NCI-H2081 treated with DMSO at 0.1 percent for 48 hours (cell line): ENCODE measurements at places on chromosomes 16 and 17.

- no peak for DNase-seq
Observed at GRCh38 chr16:87350681-87351319, 32.8 kb downstream of the FBXO31 start.

DNA sequence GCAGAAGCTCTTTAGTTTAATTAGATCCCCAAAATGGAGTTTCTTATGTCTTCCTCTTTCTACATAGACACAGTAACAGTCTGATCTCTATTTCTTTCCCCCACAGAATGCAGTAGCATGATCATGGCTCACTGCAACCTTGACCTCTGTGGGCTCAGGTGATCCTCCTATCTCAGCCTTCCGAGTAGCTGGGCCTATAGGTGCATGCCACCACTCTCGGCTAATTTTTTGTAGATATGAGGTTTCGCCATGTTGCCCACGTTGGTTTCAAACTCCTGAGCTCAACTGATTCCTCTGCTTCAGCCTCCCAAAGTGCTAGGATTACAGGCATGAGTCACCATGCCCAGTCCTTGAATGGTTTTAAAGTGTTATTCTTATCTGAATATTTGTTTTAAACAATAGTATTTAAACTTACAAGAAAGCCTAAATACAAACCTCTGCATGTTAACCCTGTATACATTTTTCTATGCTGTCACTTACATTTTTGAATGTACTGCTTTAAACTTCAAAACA, 120.6 kb downstream of the GOSR1 start:
- DNase-seq: no peak

- no peak for DNase-seq
Observed at GRCh38 chr17:38428112-38428642, at the start of gene ARHGAP23. Gene ARHGAP23 (plus strand): TSS chr17:38428464. CDS start chr17:38428486, 22 bp downstream.

DNA sequence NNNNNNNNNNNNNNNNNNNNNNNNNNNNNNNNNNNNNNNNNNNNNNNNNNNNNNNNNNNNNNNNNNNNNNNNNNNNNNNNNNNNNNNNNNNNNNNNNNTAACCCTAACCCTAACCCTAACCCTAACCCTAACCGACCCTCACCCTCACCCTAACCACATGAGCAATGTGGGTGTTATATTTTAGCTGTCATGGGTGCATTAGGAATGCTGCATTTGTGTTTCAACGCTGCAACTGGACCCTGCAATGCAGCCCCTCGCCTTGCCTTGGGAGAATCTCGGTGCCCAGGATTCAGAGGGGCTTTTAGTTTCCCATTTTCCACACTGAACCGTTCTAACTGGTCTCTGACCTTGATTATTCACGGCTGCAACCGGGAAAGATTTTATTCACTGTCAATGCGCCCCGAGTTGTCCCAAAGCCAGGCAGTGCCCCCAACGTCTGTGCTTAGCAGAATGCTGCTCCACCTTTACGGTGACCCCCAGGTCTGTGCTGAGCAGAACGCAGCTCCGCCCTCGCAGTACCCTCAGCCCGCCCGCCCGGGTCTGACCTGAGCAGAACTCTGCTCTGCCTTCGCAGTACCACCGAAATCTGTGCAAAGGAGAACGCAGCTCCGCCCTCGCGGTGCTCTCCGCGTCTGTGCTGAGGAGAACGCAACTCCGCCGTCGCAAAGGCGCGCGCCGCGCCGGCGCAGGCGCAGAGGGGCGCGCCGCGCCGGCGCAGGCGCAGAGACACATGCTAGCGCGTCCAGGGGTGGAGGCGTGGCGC, 43.3 kb downstream of the POLR3K start:
- no peak for DNase-seq

DNA sequence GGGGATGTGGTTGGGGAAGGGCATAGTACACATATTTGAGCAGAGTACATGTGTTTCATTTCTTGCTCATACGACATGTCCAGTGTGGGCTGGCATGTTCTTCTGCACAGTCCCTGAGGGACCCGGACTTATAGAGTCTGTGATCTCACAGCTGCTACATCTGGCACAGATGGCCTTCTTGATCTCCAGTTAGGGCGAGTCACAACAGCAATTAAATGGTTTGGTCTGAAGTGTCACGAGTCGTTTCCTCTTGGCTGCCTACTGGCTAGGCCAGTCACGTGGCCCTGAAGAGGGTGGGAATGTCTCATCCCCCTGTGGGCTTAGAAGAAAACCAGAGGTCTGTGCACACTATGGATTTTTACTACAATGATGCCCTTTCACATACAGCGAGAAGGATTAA, 443.6 kb downstream of the WWOX start:
- DNase-seq: no peak

DNA sequence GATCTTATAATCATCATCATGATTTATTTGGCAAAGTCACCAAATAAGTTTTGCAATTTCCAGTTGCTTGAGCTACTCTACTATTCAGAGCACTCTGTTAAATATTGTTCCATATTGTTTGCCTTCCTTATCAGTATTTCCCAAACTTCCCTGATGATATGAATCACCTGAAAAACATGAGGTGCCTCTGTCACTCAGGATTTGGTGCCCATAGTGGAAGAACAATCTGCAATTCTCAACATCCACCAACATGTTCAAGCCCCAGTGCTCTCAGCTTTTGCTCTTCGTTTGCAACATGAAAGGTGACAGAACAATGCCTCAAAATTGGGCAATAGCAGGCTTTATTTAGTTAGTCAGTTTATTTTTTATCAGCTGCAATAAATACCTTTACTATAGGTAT, 28.6 kb upstream of the WSB1 start:
- DNase-seq: no peak

DNA sequence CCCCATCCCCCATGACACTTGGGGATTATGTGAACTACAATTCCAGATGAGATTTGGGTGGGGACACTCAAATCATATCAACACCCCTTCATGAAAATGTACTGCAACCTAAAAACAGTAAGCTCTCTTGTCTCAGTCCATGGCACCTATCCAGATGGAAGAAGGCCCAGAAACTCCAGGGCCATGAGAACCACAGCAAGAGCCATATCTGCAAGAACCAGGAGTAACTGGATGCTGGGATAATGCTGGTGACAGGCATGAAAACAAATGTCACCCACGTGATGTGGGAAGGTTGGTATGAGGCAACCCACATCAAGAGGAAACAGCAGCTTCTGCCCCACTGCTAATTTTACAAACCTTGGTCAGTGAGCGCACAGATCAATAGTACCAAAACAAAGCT, 400.1 kb upstream of the ERCC4 start:
- no peak for DNase-seq

- no peak for DNase-seq
Observed at GRCh38 chr16:450385-450784, 24.9 kb downstream of the RAB11FIP3 start.

DNA sequence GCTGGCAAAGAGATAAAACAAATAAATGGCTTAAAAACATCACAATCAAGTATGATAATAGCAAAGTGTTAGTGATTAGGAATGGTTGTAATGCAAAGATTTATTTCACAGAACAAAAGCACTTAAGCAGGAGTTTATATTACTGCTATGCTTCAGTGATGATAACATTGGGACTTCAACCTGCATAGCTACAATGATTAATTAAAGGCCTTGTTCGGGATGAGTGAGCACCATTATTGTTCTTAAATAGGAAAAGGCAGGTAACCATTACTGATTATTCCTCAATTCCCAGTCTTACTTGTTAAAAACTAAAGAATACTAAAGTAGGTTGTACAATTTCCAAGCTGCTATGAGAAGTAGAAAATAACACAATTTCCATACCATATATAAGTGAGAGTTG, 1247.5 kb upstream of the CDH8 start:
- DNase-seq: no peak

DNA sequence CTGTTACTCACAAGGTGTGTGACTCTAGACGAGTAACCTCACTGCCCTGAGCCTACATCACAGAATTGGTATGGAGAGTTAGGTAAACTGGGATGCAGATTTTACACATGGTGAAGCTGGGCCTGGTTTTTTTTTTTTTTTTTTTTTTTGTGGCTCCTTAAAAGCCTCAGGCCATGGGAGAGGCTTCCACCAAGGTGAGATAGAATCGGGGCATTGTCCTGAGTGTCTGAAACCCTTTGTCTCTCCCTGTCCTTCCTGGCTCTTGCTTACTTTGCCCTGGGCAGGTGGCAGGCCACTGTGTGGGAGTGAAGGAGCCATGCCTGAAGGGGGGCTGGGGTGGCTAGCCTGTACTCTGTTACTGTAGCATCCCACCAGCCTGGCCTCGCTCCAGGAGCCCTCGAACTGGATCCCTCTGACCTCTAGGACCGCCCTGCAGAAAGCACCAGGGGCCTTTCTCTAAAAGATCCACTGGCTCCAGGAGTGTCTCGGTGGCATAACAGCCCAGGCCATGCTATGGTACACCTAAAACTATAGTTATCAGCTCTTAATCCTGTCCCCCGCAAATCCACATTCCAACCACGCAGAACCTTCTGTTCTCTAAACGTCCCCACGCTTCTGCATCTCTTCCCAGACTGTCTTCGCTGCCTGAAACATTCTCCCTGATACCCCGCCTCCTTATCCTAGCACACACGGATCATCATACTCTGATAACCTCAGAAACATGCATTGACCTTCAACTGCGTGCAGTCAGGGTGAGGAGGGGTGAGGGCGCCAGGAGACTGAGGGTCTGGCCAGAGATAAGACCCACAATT, 1.7 kb upstream of the SLC13A2 start:
- DNase-seq: no peak

DNA sequence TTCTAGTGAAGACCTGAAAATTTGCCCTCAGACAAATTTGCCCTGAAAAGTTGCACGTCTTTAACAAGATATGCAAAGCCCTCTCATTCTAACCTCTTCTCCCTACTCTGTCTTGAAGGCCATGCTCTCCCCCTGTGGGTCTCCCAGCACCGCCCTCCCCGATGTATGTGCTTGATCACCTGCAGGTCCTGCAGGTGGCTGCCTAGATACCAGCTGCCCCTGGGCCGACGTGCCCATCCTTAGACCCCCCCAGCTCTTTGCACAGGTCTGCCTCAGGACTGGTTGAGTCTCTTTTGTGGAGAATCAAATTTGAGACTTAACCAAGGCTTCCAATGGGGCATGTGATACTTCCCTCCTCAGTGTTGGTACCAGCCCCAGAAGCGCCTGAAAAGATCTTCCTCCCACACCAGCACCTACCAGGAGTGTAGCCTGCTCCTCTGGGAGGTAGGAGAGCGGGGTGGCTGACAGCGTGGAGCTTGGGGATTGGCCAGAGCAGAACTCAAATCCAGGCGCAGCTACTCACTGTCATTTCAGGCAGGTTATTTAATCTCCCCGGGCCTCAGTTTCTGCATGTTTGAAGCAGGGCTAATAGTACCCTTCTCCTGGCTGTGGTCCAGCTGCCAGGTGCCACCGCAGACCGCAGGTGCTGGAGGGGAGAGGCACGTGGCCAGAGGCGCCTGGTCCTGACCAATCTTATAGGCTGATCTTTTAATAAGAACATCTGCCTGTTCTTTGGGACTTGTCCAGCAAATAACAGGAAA, 4.5 kb upstream of the MRPL38 start:
- DNase-seq: peak; percentile 97

GRCh38 chr16:54136276-54136625, 150.3 kb downstream of the IRX3 start:
- DNase-seq: no peak

- no peak for DNase-seq
Observed at GRCh38 chr17:43940630-43941029, 1.6 kb downstream of the PPY start.

GRCh38 chr17:66655861-66656260, 179.1 kb upstream of the CACNG5 start:
- DNase-seq: no peak

DNA sequence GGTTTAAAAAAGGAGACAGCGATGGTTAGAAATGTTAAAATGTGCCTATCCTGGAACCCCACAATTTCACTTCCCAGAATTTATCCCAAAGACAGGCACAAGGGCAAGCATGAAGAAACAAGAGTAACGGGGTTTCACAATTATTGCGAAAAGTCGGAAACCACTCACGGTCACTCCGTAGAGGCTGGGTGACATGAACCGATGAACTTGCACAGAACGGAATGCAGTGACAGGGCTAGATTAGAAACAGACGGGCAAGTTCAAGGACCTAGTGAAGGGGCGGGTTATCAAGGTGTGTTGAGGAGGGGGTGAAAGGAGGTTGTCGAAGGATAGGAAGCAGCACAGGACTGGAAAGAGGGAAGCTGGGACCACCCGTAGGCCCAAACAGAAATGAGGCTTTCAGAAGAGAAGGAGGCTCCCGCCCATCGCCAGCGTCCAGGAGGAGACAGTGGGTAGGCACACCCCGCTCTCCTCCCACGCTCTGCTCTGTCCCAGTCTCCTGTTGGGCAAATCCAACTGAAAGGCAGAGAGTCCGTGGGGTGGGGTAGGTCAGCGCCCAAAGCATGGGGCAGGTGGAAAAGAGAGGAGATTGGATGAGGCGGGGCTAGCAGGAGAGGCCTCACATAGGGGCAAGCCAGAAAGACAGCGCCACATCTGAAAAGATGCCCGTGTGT, 47.4 kb upstream of the JPH3 start:
- no peak for DNase-seq

DNA sequence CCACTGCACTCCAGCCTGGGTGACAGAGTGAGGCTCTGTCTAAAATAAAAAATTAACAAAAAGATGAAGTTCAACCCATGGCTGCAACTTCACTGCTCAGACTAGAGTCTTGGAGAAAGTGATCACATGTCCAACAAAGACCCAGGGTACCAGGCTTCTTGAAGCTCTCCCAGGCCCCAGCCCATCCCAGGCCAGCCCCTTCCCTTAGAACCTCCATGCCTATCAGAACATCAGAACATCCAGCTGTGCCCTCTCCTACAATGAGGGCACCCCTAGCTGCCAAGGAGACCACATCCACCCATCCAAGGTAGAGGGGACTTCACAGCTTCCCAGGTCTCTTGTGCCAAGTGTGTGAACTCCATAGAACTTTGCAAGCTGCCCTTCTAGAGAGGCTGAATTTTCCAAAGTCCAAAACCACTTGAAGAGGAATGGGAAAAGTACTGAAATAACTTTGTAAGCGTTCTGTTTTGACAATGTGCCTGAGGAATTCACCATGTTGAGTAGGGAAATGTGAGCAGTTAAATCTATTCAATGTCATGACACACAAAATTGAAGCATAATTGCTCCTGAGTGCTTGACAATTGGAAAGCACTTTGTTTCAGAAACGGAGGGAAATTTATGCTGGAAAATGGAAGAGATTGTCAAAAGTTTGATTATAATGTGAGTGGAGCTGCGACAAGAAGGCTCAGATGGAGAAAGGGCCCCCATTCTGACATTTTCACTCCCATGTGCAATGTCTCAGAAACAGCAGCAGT, 230.4 kb downstream of the ZNF423 start:
- DNase-seq: no peak

GRCh38 chr17:77881545-77881944, 77.0 kb upstream of the TNRC6C start:
- no peak for DNase-seq

- no peak for DNase-seq
Observed at GRCh38 chr17:82743344-82744219, 8.2 kb downstream of the FN3K start.
